ENCODE measurements at places on chromosomes 12 and 14.
A peak's percentile ranks its signal among the peaks of the same experiment; 100 is the strongest.

GRCh38 chr12:132783917-132784531, 22.4 kb upstream of the ANKLE2 start:
- no peaks in the 10 kb centered on the region for H3K27me3 ChIP-seq
- no peak overlapping the region for H3K27ac ChIP-seq
- H3K4me1 ChIP-seq, result no peaks in the 10 kb centered on the region
- DNase-seq, result no peak
- no peak overlapping the region for H3K4me3 ChIP-seq

GRCh38 chr12:93127582-93128331, 198.7 kb upstream of the EEA1 start:
- H3K27me3 ChIP-seq, result no peaks in the 10 kb centered on the region
- peaks cover 18% of the 10 kb centered on the region for H3K4me1 ChIP-seq
- peak overlapping the region; percentile 55 for H3K27ac ChIP-seq
- no peak for DNase-seq

DNA sequence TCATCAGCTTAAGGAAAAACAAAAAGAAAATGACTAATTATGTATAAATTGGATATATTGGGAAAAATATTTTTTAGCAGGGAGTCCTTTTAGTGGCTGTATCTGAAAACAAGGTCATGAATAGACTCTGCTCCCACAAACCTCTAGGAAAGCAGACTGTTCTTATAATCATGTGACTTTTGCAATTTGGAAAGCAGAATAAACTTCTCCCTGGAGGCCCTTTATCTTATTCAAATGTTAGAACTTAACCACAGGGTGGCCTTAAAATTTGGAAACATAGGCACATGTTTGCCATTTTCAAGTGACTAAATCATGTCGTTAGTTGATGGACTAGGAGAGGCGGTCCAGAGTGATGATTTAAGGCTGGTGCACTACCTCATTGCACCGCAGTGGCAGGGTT, 196.6 kb upstream of the KRR1 start:
- peaks cover 14% of the 10 kb centered on the region for H3K4me1 ChIP-seq
- DNase-seq, result no peak
- H3K4me3 ChIP-seq, result no peak overlapping the region

- no peak overlapping the region for H3K4me3 ChIP-seq
- no peak overlapping the region for H3K27ac ChIP-seq
- DNase-seq, result no peak
- H3K27me3 ChIP-seq, result no peaks in the 10 kb centered on the region
- no peaks in the 10 kb centered on the region for H3K4me1 ChIP-seq
- no peaks in the 10 kb centered on the region for H3K36me3 ChIP-seq
Observed at GRCh38 chr12:59149995-59150642, 229.8 kb upstream of the LRIG3 start.

DNA sequence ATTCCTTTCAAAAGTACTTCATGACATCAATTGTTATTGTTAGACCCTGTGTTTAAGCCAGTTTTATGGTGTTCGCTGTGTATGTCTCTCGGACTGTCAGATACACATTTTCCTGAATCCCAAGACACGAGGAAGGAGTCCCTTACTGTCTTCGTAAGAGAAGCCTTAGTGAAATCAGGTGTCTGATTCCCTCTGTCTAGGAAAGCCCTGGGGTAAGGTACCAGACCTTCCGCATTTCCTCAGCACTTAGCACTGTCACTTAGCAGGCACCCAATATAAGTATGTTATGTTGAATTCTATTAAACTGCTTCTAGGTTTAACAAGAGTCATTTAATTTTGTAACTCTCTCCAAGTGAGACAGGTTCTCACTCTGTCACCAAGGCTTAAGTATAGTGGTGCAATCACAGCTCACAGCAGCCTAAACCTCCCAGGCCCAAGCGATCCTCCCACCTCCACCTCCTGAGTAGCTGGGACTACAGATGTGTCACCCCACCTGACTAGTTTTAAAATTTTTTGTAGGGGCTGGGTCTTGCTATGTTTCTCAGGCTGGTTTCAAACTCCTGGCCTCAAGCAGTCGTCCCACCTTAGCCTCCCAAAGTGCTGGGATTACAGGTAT, 111.0 kb downstream of the BBS10 start:
- H3K27me3 ChIP-seq, result no peaks in the 10 kb centered on the region
- no peaks in the 10 kb centered on the region for H3K4me1 ChIP-seq
- H3K4me3 ChIP-seq, result no peak overlapping the region

DNA sequence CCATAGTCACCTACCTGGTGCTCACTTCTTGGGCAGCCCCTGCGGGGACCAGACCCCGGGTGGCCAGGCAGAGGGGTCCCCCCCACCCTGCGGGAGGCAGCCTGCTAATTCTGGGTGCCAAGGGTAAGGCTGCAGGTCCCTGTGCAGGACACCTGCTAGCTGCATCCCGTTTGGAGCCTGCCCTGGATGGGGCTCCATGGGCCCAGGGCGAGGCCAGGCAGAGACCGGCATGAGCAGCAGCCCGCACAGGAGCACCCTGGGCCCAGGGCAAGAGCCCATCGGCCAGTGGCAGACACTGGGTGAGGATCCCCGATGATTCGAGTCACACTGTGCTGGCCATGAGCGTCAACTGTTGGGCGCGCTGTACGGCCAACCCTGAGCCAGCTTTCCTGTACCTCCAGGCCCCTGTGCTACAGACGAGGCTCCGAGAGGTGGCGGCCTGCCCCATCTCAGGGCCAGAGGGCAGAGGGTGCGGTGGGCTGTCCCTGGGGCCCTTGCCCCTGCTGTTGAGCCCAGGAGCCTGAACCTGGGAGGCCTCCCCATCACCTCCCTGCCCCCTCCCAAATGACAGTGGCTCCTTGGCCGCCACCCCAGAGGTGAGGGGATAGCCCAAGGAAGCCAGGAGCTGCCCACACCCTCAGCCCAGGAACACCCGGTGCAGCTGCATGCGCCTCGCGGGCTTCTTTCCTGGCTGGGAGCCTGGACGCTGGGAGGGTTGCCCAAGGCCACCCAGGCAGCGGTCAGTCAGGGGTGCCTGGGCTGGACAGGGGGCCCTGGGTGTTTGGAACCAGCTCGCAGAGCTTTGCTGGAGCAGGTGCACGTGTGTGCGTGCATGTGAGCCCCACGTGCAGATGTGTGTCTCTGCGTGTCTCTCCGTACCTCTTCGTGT, 47.7 kb downstream of the CYP46A1 start:
- H3K27ac ChIP-seq, result no peak overlapping the region
- H3K4me3 ChIP-seq, result no peak overlapping the region
- H3K36me3 ChIP-seq, result no peaks in the 10 kb centered on the region

GRCh38 chr12:72031066-72031465, 92.4 kb downstream of the TPH2 start:
- H3K36me3 ChIP-seq, result no peaks in the 10 kb centered on the region
- H3K4me1 ChIP-seq, result no peaks in the 10 kb centered on the region
- no peaks in the 10 kb centered on the region for H3K27me3 ChIP-seq
- H3K4me3 ChIP-seq, result no peak overlapping the region

DNA sequence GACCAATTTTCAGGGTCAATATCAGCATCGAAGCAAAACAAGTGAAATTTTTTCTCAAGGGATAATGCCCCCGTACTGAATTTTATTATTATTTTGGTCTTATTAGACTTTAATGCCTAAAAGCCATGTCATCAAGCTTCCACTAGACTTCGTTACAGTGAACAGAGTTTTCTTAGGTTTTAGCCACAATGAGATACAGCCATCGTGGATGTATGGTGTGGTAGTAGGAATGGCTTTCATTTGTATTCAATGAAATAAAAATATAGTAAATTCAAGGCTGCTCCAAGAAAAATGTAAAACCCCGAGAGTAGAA, 11.7 kb downstream of the TAOK3 start:
- no peak for DNase-seq
- no peaks in the 10 kb centered on the region for H3K27me3 ChIP-seq
- no peak overlapping the region for H3K4me3 ChIP-seq
- H3K4me1 ChIP-seq, result peaks cover 22% of the 10 kb centered on the region
- H3K27ac ChIP-seq, result no peak overlapping the region

DNA sequence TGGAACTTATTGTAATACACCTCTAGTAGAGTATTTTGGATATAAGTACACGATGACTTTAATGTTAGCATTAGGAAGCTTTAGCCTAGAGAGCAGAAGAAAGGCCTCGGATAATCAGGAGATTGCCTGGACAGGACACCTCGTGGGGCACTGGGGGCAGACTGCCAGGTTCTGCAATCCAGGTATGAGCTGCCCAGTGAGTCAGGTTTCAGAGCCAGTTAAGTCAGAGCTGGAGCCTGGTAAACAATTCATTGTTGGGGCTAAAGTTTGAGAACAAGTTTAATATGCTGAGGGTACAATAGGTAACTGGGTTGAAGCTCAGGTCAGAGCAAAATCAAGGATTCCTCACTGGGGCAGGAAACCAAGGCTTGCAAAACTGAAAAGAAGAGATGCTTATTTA, 107.4 kb downstream of the RERGL start:
- H3K27me3 ChIP-seq, result no peaks in the 10 kb centered on the region
- no peaks in the 10 kb centered on the region for H3K36me3 ChIP-seq
- no peaks in the 10 kb centered on the region for H3K4me1 ChIP-seq
- H3K4me3 ChIP-seq, result no peak overlapping the region
- H3K27ac ChIP-seq, result no peak overlapping the region
- DNase-seq, result no peak

DNA sequence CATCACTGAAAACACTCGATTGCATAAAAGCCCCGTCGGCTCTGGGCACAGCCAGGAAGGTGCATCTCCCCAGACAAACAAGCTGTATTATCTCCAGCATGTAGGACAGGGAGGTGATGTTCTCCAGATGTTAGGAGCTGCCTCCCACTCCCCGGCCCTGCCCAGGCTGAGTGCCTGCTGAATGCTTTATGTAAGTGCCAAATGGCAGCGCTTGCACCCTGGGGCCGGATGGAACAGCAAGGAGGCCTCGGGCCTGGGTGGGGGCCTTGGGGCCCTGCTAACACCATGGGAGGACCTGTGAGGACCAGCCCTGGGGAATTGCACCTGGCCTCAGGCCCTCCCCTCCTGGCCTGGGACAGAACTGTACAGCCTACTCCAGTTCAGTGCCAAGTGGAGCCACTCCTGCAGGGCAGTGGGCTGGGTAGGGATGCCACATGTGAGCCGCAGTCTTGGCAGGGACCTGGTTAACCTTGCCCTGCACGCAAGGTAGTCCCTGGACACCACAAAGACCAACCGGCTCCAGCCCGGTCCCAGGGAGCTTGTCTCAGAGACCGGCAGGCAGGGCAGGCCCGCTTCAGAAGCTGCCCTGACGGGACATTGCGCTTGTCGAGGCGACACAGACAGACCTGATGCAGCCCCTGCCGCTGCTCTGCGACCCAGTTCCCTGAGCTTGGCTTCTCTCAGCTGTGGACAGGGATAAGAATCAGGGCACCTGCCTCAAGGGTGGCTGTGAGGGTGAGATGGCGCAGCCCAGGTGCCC, 35.3 kb upstream of the PPP1R13B start:
- H3K4me1 ChIP-seq, result peaks cover 41% of the 10 kb centered on the region
- no peaks in the 10 kb centered on the region for H3K36me3 ChIP-seq
- H3K27me3 ChIP-seq, result no peaks in the 10 kb centered on the region
- peak; percentile 59 for DNase-seq

GRCh38 chr12:91732086-91732485, 413.6 kb downstream of the BTG1 start:
- H3K27me3 ChIP-seq, result no peaks in the 10 kb centered on the region
- H3K27ac ChIP-seq, result no peak overlapping the region
- H3K36me3 ChIP-seq, result no peaks in the 10 kb centered on the region
- H3K4me3 ChIP-seq, result no peak overlapping the region

GRCh38 chr14:92259613-92260357, 63.2 kb upstream of the SLC24A4 start:
- peaks cover 3% of the 10 kb centered on the region for H3K4me1 ChIP-seq
- no peak for DNase-seq
- no peak overlapping the region for H3K27ac ChIP-seq

- H3K27ac ChIP-seq, result no peak overlapping the region
- H3K36me3 ChIP-seq, result no peaks in the 10 kb centered on the region
- no peak overlapping the region for H3K4me3 ChIP-seq
- DNase-seq, result no peak
- no peaks in the 10 kb centered on the region for H3K27me3 ChIP-seq
Observed at GRCh38 chr12:17204289-17205054, 598.5 kb upstream of the LMO3 start.

GRCh38 chr12:13030541-13031291, 13.5 kb upstream of the FAM234B start:
- H3K4me1 ChIP-seq, result peaks cover 8% of the 10 kb centered on the region
- no peaks in the 10 kb centered on the region for H3K27me3 ChIP-seq
- no peak overlapping the region for H3K4me3 ChIP-seq
- no peak overlapping the region for H3K27ac ChIP-seq

GRCh38 chr14:101780887-101781239, 19.4 kb downstream of the PPP2R5C start:
- H3K4me3 ChIP-seq, result peak overlapping the region; percentile 67
- no peaks in the 10 kb centered on the region for H3K27me3 ChIP-seq
- no peak for DNase-seq

Data from suprapubic skin (tissue), 4 donors.